ENCODE measurements at places on chromosomes 16 and 17.

DNA sequence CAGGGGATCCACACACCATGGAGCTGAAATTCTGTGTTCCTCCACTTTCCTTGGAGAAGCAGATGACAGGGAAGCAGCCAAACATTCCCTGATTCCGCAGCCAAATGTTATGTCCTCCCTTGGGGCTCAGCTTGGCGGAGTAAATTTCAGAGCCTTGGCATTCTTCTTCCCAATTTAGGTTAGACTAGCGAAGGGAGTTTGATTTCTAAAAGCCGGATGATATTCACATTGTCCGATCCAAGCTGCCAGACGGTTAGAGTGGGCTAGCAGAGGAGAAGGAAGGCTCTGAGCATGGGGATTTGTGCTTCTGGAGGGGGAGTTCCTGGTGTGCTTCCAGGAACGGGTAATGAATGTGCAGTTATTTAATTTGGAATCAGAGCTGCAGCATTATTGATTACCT, 380.4 kb upstream of the EEF2KMT start:
- DNase-seq, result no peak

GRCh38 chr16:77169650-77170236, 21.2 kb upstream of the MON1B start:
- DNase-seq, result no peak

- no peak for DNase-seq
Measured at GRCh38 chr16:30353438-30354129, 1.5 kb downstream of the CD2BP2 start.

DNA sequence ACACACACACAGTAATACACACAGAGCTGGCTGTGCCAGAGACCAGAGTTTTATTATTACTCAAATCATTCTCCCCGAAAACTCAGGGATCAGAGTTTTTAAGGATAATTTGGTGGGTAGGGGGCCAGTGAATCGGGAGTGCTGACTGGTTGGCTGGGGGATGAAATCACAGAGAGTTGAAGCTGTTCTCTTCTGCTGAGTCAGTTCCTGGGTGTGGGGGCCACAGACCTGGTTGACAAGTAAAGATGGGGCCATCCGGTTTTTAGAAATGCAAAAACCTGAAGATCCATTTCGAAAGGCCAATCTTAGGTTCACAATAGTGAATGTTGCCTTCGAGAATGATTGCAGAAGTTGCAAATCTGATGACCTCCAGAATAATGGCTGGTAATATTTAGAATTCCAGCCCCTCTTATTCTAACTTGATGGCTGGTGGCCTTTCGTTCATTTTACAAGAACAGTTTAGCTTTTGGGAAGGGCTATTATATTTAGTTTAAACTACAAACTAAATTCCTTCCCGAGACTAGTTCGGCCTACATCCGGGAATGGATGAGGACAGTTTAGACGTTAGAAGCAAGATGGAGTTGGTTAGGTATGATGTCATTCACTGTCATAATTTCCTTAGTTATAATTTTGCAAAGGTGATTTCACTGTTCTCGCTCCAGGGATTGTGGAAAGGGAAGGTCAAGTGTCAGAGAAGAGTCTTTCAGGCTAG, 123.2 kb downstream of the KCNJ18 start:
- no peak for DNase-seq

DNA sequence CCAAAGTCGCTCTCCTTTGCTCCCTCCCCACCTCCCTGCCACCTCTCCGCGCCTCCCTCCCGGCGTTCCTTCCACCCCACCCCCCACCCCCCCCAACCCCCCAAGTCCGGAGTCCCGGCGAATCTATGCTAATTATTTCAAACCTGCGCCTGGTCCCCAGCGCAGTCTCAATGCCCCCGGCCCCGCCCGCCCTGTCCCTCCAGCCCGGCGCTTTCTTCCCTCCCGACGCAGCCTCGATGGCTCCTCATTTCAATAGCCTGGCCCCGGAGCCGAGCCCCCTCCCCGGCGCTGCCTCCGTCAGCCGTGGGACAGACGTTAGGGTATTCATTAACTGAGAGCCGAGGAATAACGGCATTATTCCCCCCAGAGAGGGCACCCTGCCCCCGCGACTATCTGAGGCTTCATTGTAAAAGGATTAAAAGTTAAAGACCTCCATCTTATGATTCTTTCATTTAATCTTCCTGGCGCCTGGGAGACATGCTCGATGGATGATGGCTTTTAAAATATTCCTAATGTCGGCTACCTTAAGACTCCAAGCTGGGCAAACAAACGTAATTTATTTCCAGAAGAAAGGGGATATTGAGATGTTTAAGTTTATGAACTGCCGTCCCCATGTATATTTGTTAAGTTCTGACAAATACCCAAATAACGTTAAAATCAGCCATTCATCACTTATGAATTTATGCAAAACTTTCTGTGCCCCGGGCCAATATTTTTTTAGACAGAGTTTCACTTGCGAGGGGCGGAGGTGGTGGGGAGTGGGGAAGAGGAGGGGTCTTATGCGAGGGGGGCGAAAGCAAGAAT, 3.4 kb downstream of the NOG start:
- DNase-seq, result no peak

DNA sequence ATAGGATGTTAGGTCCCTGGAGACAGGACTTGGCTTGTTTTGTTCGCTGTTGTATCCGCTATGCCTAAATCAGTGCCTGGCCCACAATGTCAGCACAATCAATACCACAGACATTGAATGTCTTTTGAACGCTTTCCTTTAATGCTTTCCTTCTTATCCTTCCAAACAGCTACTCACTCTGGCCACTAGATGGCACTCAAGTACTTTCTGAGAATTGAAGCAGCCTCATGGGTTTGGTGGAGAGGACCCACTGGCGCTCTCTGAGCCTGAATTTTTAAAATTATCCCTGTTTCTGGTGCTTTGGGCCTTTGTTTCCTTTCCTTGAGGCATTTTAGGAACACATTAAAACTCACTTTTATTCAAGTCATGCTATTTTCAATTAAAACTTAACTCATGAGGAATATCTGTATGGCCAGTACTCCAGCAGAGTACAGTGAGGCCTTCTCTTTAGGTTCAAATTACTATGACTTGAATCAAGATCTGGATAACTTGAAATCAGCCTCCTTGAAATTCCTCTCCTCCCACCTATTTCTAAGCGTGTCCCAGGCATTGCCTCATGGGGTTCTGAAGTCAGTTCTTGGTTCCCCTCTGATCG, 3.2 kb upstream of the NLRP1 start:
- peak; percentile 45 for DNase-seq

DNA sequence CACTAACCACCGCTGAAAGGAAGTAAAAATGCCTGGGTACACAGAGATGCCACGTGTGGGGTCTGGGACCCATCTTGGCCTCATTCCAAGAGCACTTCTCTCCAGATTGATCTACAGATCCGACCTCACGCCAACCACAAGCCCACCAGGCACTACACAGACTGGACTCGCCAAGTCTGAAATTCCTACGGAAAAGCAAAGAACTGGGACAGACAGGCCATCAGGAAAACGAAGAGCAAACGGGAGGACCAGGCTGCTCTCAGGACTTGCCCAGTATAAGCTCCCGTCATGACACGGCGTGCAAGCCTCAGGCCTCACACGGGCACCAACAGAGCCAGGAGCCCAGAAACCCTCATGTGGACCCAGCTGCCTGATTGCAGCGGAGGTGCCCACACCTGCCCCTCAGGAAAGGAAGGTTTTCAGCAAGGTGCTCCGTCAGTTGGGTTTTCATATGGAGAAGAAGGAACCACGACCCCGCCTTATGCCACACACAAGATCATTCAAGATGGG, 20.1 kb upstream of the C16orf95 start:
- DNase-seq, result no peak

DNA sequence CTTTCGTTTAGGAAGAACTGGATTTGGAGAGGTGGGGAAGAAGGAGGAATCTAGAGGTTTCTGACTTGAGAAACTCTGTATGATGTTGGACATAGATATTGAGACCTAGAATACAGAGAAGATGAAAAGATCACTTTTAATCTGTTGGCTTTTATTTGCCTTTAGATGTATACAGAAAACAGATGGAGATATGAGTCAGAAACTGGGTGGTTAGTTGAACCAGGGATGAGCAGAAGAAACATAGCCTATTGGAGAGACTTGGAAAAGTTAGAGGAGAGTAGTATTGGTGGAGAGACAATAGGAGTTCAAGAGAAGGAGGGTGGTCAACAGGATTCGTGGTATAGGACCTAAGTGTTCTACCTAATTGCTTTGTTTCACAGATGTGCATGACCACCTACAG, 5.1 kb downstream of the PHAF1 start:
- DNase-seq, result no peak

DNA sequence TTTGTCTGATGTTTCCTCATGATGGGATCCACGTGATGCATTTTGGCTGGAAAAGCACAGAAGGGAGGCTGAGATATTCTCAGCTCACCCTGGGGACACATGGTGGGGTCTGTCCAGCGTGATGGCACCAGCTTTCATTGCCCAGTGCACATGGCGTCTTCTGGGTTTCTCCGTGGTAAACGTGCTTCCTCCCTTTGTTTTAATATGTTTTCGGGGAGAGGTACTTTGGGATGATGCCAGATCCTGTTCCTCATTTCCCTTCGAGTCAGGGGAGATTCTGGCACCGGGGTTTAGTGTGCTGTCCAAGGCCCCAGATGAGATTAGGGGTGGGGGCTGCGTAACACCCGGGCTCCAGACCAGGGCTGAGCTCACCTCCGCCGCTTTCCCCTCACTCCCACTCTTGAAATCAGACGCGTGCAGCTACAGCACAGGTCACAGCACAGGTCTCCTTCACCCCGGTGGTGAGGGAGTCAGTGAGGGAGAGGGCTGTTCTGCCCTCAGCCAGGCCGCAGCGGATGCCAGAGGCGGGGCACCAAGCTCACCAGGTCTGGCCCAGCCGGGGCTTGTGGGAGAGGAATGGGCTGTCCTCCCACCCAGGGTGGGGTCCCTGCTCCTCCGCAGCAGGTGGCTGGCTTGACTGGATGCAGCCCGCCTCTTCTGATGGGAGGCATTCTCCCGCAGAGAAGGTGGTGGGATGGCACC, 33.9 kb downstream of the COX4I1 start:
- DNase-seq, result no peak

DNA sequence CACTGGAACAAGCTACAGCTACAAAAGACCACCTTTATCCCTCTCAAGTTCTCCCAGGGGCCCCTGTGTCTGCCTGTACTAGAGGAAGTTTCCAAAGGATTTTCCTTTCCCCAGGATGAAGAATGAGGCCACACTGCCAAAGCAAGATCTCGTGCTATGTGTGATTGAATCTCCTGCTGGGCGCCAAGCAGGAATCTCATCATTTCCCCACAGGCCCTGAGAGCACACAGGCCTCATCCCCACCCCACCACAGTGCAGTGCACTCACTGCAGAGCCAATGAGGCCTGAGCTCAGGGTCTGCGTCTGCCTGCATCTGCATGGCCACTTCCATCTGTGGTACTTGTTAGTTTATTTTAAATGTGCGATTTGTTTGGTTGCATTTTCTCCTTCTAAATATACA, 387.4 kb upstream of the ASIC2 start:
- DNase-seq, result no peak

DNA sequence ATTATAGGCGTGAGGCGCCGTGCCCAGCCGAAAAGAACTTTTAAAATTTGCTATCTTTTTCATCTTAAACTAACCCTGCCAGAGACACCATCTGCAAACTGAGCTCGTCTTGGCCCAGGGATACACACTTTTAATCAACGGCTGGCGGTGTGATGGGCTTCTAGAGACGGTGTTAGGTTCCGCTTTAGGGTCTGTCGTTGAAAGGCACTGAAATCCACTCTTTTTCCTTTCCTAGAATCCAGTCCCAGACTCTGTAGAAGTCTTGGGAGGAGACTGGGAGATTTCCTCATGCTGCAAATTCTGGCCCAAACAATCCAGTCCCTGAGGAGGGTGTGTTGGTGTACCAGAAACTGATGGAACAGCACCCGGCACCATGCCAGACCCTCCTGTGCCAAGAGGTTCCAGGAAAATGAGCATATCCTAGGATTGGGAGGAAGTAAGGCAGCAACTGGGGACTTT, 52.0 kb upstream of the TEX2 start:
- DNase-seq, result no peak

Data from right lung (tissue), 10 donors.